ENCODE measurements at places on chromosomes 3 and 15. TPM values are rescaled to one million over a fixed set of nuclear protein-coding genes. Genes with fewer than 3 reads are reported as not detected.

- no peak for DNase-seq
Observed at GRCh38 chr15:63371297-63371918, 10.2 kb downstream of the CA12 start.

GRCh38 chr15:99930696-99931095 lies 197.5 kb upstream of the LYSMD4 start:
- no peak for DNase-seq

DNA sequence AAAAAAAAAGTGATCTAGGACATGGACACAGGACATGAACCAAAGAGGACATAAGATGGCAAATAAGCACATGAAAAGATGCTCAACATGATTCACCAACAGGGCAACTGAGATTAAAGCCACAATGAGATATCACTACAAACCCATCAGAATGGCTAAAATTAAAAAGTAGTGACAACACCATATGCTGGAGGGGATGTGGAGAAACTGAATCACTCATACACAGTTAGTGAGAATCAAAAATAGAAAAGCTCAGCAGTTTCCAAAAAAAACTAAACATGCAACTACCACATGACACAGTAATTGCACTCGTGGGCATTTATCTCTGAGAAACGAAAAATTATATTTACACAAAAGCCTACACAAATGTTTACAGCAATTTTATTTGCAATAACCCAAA lies 27.9 kb upstream of the ACKR4 start:
- DNase-seq, result no peak

- no peak for DNase-seq
Observed at GRCh38 chr15:73996267-73996666, 1.8 kb downstream of the PML start.

DNA sequence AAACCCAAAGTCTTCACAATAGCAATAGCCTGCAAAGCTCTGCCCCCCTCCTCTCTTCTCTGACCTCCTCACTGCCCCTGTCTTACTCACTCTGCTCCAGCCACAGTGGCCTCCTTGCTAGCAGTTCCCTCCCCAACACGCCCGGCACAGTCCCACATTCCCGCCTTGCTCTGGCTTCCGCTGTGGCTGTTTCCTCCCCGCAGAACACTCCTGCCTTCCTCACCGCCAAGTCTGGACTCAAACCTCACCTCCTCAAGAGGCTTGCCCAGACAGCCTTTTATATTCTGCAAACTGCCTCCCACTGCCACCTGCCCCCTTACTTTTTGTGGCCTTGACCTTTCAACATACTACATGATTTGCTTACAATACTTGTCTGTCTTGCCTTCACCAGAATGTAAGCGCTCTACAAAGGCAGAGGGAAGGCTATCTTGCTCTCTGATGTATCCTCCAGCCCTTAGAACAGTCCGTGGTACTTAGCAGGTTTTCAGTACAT lies 406 bp upstream of the MPI start:
- no peak for DNase-seq

DNA sequence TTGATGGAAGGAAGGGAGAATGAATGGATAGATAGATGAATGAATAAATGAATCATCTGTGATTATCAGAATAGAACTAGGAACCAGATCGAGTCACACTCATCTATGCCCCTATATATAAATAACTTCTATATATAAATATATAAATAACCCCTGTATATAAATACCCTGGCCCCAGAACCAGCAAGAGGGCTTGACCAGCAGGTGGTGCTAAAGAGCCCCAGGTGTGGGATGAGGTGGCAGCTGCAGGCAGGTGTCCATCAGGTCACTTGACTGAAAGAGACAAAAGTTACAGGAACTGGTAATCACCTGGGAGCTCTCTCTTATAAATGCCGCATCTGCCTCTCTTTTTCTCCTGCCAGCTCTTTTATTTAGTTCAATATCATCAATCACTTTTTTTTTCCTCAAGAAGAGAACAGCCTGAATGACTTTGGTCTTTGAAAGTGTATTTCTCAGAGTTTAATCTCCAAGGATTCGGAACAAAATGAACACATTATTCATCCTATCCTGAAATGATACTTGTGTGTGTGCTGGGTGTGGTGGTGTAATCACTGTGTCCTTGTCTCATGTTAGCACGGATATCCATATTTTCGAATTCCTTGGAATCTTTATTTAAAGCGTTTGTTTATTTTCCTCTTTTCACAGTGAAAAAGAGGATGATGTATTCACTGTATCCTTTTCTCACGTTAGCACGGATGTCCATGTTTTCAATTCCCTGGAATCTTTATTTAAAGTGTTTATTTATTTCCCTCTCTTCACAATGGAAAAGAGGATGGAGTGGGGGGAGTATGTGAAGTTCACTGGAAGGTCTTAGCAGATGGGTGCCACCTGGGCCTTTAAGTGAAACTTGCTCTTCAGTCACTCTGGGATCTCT lies 35.4 kb upstream of the ATG7 start:
- peak; percentile 70 for DNase-seq

DNA sequence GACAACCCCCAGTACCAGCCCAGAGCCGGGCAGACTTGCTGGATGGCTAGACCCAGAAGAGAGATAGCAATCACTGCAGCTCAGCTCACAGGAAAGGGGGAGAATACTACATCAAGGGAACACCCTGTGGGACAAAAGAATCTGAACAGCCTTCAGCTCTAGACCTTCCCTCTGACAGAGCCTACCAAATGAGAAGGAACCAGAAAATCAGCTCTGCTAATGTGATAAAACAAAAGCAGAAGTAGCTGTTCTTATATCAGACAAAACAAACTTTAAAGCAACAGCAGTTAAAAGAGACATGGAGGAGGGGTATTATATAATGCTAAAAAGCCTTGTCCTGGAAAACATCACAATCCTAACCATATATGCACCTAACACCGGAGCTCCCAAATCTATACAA lies 283.3 kb downstream of the KLF13 start:
- DNase-seq, result no peak

- DNase-seq, result no peak
Observed at GRCh38 chr15:65245096-65245856, 34.0 kb upstream of the CILP start.

- no peak for DNase-seq
Observed at GRCh38 chr3:54660714-54661132, 267.1 kb downstream of the LRTM1 start.

DNA sequence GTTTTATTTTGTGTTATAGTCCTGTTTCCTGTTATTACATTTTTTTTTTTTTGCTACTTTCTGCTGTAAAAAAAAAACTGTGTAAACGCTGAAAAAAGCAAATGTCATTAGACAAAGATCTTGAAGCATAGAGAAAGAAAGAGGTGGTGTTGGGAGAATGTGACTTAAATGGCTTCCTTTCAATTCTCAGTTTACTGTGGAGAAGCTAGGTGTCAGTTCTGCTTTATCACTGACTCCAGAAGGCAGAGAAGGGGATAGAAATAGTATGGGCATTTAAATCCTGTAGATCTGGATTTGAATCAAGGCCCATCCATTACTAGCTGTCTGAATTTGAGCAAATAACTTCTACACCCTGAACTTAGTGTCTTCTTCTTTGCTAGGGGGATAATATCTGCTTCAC lies 23.0 kb downstream of the PPM1L start:
- no peak for DNase-seq

GRCh38 chr3:30098653-30099455 lies 507.5 kb upstream of the TGFBR2 start:
- no peak for DNase-seq

- DNase-seq, result no peak
Observed at GRCh38 chr15:27412415-27412814, 441.4 kb downstream of the GABRG3 start.

- DNase-seq, result no peak
Observed at GRCh38 chr3:58411036-58411435, 22.6 kb downstream of the PDHB start.

DNA sequence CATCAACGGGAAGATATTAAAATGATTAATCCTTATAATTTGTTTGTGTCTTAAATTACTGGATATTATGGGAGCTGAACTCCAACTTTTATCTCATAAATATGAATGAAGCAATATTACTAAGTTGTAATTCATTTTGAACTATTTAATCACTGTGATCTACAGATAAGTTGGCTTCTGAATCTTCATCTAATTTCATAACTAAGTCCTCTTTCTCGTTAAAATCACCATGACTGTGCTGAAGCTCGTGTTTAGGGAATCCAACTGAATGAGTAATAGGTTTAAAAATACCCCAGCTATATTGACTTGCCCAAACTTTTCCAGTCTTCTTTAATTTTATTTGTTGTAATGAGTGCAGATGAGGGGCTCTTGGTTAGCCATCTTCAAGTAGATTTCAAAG lies 14.1 kb downstream of the MDFIC2 start:
- DNase-seq, result no peak

ZFAND6 gene
- polyA plus RNA-seq, result 143 TPM

GHSR gene
- 2.1 TPM for polyA plus RNA-seq

CTDSPL gene
- polyA plus RNA-seq, result 0.87 TPM

DUOXA2 gene
- polyA plus RNA-seq, result not detected

MESP2 gene
- polyA plus RNA-seq, result not detected

ZNF385D gene
- polyA plus RNA-seq, result 0.42 TPM

SLC22A14 gene
- not detected for polyA plus RNA-seq

ETFA gene
- polyA plus RNA-seq, result 157 TPM

UBAP1L gene
- 0.26 TPM for polyA plus RNA-seq

KNG1 gene
- polyA plus RNA-seq, result not detected

Data from immature natural killer cell (primary cell).